ENCODE measurements at places on chromosomes 1 and 21.

GRCh38 chr1:226672339-226672762 is 66.7 kb downstream of the ITPKB start:
- no peak for DNase-seq

GRCh38 chr1:182255494-182255893 is 136.1 kb downstream of the GLUL start:
- no peak for DNase-seq

GRCh38 chr1:41268154-41268770 is 26.2 kb upstream of the SCMH1 start:
- peak; percentile 88 for DNase-seq

DNA sequence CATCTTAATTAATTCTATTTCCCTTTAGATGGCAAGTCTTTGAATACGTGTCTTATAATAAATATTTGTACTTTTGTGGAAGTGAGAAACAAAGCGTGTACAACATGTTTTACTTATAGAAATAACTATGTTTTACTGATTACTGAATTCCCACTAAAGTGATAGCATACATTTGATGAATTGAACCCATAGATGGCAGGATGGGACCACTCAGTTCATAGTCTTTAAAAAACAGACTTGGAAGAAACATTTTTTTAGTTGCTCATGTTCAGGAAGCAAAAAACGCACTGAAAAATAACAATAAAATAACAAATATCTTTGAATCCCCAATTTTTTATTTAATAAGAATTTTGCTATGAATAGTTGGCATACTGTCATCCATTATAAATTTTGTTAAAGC is 507.1 kb upstream of the ZRANB2 start:
- no peak for DNase-seq

DNA sequence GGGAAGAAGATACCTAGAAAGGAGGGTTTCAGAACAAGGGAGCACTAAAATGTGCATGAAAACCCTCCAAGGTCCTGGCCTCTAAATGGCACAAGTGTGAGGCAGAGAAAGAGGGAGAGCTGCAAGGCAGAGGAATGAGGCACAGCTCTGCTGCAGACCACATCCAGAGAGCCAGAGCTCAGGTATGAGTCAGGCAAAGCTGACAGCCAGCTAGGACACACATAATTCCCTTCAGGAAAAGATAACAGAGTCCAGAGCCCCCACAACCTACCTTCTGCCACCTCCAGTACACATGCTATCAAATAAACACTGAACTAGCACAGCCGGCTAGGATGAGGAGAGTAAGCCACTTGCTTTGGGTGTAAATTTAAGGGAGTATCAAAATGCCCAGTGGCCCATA is 62.2 kb downstream of the HSF2BP start:
- no peak for DNase-seq

DNA sequence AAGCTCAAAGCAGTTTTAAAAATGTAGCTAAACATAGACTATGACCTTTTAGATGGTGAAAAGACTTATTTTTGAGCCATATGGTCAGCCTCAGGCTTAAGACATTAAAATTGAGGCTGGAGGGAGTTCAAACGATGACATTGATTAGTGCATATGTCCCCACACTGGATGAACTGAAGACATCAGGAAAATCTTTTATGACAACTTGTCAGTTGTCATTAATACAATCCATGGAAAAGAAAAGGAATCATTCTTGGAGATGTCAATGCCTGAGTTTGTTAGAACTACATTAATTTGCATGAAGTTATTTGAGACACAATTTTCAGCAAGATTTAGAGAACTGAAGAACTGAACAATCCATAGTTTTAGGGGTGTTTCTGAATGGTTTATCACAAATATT is 349.9 kb downstream of the COL11A1 start:
- no peak for DNase-seq

DNA sequence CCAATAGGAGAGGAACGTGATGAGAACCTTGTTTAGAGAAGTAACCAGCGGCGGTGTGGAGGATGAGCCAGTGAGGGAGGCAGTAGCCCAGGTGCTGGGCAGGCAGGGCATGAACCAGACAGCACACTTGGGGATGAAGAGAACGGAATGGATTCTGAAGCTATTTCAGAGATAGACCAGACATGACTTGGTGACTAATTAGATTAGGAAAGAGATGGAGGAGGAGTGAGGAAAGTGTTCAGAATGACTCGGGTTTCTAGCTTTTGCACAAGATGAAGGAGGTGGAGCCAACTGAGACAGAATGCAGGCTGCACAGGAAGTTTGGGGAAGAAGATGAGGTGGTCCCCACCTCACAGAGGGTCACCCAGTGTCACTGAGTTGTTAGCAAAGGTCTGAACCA is 5.1 kb downstream of the PEF1 start:
- no peak for DNase-seq

Data from kidney (tissue), 22 donors.